Aorta (tissue), 5 donors: ENCODE measurements at places on chromosomes 6 and 20. TPM values are rescaled to one million over a fixed set of nuclear protein-coding genes. Genes with fewer than 3 reads are reported as not detected.

DNA sequence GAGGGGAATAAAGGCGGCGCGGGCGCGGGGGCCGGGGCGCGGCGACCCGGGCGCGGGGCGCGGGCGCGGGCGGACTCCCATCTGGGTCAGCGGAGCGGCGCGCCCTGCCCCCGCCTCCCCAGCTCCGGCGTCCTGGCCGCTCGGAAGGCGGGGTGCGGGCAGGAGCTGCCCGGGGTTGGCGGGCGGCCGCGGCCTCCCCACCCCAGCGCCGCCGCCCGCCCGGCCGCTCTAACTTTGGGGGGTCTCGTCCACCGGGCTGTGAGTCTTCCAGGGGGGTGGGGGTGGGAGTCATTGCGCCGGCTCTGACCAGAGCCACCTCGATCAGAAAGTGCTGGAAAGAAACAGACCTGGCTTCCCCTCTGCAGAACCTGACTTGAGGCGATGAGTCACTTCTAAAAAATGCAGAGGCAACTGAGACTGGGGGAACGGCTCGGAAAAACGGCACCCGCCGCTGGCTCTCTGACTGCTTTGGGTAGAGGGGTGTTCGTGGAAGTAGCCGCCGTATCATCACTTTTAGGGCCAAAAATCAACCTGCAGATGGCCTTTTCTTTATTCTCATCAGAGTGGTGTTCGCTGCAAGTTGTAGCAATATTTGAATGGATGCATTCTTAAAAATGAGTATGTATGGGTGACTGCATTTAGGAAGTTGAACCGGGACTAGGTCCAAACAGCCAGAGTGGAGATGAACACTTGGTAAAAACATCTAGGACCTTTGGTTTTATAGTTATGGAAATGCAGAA, 667 bp downstream of the CAP2 start:
- DNase-seq = peak; percentile 82

GRCh38 chr20:288956-289692, 1.4 kb downstream of the C20orf96 start:
- DNase-seq = no peak

DNA sequence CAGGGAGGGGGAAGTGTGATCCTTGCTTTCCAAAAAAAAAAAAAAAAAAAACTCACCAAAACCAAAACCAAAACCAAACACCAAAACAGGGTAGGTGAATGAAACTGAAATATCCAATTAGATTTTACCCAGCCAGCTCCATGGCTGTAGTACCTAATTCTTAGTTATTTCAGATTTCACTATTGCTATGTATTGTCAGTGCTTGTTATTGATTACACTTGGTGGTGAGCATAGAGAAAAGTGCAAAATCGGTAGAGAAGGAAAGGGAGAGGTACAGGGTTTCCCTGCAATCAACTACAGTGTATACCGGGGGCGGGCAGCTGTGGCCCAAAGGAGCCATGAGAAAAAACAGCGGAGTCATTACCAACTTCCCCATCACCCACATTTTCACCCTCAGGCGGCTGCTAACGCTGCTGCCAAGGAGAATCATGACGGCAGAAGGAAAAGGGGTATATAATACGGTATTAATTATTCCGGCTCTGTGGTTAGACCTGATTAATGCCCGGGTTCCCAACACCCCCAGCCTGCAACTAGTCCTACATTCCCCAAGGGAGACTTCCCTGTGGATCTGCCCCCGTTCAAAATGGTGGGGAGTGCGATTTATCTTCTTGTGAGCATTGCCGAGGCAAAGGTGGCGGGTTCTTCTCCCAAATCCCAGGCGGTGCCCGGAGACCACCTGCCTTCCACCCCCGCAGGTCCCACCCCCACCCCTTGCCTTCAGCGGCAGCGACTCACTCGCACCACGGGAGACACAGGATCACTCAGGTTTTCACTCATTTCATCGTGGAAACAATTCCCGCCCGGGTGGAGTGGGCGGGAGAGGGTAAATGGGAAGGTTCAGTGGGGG, at the start of gene C6orf62:
TSS of gene C6orf62 (minus strand) at position 30 of the 847 bp plus-strand sequence. CDS start 486 bp downstream, outside the sequence.
- DNase-seq = no peak

The MAS1 gene
- not detected for polyA plus RNA-seq

GRCh38 chr20:25079171-25079570, 2.8 kb downstream of the VSX1 start:
- DNase-seq = no peak

DNA sequence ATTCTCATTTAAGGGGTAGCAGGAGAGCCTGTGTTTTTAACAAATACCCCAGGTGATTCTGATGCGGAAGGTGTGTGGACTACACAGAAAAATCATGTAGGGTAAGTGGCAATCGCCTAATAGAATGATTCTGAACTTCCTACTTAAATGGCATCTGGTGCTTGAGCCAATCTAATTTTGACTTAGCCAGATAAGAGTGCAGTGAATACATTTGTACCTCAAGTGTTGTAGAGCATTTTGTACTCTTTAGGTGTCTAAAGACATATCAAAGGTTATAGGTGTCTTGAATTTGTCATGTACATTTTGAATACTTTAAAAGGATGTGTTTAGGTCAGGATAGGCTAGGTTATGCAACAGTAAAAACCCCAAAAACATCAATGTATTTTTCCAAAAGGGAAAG, 10.0 kb upstream of the BTBD9 start:
- DNase-seq = no peak

GRCh38 chr6:125094563-125094962, 59.0 kb upstream of the TPD52L1 start:
- no peak for DNase-seq

The DAAM2 gene
- polyA plus RNA-seq = 27.3 TPM

GRCh38 chr6:142242269-142242668, 59.5 kb upstream of the ADGRG6 start:
- DNase-seq = no peak

DNA sequence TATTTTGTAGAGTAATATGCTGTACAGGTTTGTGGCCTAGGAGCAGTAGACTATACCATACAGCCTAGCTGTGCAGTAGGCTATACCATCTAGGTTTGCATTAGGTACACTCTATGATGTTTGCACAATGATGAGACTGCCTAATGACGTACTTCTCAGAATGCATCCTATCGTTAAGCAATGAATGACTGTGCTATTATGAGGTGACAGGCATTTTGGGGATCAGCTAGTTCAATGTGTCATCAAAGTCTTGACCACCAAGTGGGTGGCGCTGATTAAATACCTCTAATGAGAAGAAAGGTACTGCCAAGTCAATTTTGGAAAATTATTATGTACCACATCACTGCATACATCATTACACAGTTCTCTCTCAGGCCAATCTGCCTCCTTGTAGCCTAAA, 190.2 kb downstream of the BACH2 start:
- no peak for DNase-seq

GRCh38 chr6:113894712-113895674, 37.8 kb downstream of the MARCKS start:
- DNase-seq = no peak
